ENCODE measurements at places on chromosomes 2 and 18.

DNA sequence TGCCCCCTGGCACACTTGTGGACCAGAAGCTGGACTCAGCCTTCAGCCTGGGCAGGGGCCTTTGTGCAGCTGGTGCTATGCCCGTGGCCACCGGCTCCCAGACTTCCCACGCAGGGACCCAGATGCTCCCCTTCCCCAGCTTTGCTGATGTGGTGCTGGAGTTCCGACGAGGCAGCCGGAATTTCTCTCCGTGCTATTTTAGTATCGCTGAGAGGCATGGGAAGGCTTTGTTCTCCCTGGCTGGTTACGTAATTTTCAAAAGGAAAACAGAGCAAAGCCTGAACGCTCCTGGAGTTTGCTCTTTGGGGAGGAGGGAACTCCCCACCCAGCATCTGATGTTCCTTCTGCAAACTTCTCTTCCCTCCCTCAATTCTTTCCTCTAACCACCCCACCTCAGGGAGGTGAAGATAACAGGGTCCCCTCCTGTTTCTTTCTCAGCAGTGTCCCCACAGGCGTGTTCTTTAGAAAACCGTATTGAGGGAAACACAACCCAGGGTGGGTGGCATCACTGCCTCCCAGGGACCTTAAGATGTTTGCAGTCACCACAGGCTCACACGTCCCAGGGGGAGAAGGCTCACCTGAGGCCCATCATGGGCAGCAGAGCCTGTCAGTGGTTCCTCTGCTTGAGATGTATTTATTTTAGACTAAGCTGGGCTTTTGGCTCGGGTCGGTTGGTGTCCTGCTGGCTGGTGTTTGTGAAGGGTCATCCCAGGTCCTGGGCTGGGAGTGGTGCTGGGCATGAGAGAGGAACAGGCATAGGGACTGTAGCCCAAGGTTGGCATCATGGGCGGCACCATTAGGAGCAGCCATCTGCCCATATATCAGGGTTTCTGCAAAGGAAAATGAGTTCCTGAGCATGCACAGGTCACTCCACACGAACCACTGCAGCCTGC is 95.0 kb downstream of the MAPK4 start:
- DNase-seq, result no peak

GRCh38 chr2:70123051-70123828 is 36.0 kb downstream of the PCBP1 start:
- DNase-seq, result no peak

DNA sequence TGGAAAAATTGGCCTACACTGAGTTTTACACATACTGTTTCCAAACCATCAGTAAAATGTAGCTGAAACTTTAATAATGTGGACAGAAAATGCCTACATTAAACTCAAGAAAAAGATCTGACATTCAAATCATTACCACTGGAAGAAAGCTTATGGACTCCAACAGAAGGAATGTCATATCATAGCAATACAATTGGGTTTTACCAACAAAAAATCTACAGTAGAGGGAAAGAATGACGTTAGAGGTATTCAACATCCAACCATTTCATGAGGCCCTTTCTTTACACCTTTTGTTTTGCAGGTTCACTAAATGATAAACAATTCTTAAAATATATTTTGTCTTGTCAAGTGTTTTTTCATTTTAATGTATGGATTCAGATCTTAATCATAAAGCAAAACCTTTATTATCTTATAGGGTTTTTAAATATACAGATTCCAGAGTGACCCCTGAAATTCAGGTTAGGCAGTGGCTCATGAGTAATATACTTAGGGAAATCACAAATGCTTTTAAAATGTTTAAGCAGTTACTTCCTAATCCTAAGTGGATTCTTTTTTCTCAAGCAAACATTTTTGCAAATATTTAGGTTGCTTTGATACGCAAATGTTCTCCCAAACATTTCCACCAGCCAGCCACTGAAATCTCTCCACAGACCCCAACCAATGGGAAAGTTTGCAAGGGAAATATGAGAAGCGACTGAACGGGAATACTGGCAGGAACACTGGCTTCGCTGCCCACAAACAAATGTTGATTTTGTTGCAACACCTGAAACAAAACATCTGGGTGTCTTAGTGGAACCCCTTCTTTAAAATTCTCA is 168.7 kb downstream of the TCF4 start:
- no peak for DNase-seq

- peak; percentile 42 for DNase-seq
Measured at GRCh38 chr2:96225016-96225533, 16.4 kb upstream of the STARD7 start.

GRCh38 chr2:3706892-3707291 is 3.5 kb downstream of the DCDC2C start:
- DNase-seq, result no peak

- DNase-seq, result no peak
Measured at GRCh38 chr2:224141304-224141703, 102.2 kb upstream of the SERPINE2 start.

GRCh38 chr2:70685771-70686171 is 82.2 kb downstream of the ADD2 start:
- DNase-seq, result no peak

GRCh38 chr2:211860224-211860623 is 678.4 kb downstream of the ERBB4 start:
- DNase-seq, result no peak

GRCh38 chr2:20571644-20572215 is 79.2 kb downstream of the HS1BP3 start:
- DNase-seq, result no peak

GRCh38 chr2:27121906-27122305 is 1.7 kb upstream of the ABHD1 start:
- DNase-seq, result no peak

GRCh38 chr18:24875777-24876176 is 415.3 kb downstream of the HRH4 start:
- DNase-seq, result no peak

GRCh38 chr2:50782543-50782942 is 249.4 kb downstream of the NRXN1 start:
- no peak for DNase-seq

- no peak for DNase-seq
Measured at GRCh38 chr2:178205853-178206521, 11.7 kb downstream of the OSBPL6 start.

DNA sequence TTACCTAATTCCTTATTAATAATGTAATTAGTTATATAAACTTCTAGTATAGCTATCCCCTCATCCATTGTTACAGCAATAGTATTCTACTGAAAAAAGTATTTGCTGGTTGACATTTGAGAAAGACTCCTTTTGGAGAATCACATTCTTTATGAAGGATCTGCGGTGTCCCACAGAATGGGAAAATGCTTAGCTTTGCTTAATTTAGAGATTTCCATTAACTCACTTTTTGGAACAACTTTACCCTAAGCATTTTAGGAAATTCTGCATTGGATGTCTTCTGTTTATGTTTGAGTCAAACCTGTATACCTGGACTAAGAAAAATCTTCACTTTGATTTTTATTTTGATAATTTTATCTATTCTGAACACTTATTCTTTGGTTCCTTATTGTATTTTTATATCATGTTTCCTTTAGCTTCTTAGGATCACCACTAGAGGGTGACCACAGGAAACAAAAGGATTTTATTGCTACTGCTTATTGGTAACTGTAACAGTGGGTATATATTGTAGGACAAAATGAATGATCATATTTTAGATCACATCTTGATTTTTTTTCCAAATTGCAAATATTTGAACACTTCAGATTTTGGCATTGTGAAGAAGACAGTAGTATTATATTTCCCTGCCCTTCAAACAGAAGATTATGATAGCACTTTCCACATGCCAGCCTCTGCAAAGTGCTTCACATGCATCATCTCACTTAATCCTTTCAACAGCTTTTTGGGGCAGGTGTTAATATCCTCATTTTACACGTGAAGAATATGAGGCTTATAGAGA is 79.6 kb downstream of the MIB1 start:
- DNase-seq, result no peak

GRCh38 chr18:32770054-32770665 is 2.7 kb downstream of the KLHL14 start:
- peak; percentile 16 for DNase-seq

GRCh38 chr18:73079920-73080319 is 212.1 kb upstream of the NETO1 start:
- no peak for DNase-seq

DNA sequence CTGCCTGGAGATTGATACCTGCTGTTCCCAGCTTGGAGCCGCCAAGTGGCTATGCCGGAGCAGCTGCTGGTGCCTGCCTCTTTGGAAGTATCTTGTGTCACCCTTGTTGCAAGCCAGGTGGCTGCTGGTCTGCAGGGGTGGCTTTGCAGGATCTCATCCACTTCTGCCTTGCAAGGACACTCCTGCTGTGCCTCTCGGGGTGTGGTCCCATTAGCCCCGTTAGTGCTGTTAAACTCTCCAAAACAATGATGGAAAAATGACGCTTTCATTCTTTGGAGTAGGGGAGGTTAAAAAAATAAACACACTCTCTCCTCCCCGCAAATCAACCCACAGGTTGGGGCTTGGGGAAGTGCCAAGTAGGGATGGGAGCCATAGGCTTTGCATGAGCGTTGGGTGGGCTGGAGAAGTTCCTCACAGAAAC is 352.8 kb downstream of the RNF144A start:
- no peak for DNase-seq

GRCh38 chr18:42807887-42808286 is 307.6 kb downstream of the RIT2 start:
- DNase-seq, result no peak

GRCh38 chr2:17323697-17324096 is 194.5 kb downstream of the RAD51AP2 start:
- DNase-seq, result no peak

- no peak for DNase-seq
Measured at GRCh38 chr2:23480957-23481797, 96.2 kb downstream of the KLHL29 start.

- no peak for DNase-seq
Measured at GRCh38 chr18:72762515-72763122, 105.2 kb downstream of the NETO1 start.

- no peak for DNase-seq
Measured at GRCh38 chr2:238270606-238271005, 17.8 kb downstream of the PER2 start.

- no peak for DNase-seq
Measured at GRCh38 chr2:214742119-214742518, 67.4 kb downstream of the BARD1 start.

DNA sequence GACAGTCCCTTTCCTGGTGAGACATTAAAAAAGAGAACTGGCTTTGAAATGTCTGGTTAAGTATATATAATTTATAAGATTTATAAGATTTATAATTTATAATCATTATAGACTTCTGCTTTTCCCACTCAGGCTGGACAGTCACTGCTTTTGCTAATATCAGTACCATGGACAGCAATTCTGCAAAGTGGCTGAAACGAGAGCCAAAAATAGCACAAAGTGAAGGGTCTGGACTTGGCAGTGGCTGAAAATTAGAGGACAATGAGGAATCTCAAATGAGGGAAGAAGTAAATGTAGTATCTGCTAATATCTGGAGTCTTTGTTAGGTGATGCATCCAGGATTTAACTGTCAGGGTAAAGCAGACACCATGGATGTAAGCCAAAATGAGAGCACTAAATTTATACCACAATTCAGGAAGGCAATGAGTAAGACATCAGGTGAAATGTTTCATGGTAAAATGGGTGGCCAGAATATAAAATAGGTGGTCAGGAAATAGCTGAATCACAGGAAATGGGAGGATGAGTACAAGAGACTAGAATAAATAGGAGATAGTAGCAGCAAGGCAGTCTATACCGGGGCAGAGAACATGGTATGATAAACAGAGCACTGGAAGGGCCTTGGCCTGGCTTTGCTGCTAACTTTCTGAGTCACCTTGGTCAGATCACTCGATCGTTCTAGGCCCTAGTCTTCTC is 39.6 kb upstream of the BOD1L2 start:
- DNase-seq, result no peak

GRCh38 chr2:160205505-160205904 is 5.4 kb upstream of the ITGB6 start:
- DNase-seq, result no peak

GRCh38 chr2:192828947-192829346 is 634.2 kb upstream of the TMEFF2 start:
- peak; percentile 15 for DNase-seq

DNA sequence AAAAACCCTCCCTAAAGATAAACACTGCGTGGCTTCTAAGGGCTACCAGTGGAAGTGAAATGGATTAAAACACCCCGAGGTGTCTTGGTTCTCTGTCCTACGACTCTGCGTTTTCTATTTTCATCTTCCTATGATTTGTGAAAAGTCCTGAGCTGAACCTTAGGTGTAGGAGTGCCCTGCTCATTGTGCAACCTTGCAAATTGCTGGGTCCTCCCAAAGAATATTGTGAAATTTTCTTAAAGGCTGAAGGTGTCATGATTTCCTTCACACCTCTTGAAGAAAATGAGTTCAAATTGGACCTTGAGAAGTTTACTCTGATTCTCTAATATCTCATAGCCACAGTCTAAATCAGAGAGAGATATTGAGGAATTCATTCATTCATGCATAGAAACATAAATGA is 1.8 kb upstream of the SLC19A3 start:
- no peak for DNase-seq

GRCh38 chr2:49843314-49843713 is 689.0 kb upstream of the FSHR start:
- no peak for DNase-seq

DNA sequence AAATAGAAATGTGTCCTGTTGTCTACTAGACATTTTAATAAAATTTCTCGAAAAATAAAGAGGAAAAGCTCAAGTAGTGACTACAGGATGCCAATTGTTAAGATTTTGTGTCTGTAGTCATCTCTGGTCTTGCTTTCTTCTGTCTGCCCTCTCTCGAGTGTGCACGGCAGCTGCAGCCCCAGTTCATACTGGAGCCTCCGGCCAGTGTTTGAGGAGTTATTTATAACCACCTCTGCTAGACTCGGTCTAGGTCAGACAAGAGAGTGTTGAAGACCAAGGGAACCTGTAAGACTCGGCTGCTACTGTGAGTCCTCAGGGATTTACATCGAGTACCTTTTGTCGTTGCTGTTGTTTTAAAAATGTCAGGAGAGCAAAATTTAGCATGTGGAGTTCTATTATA is 810.1 kb upstream of the POU3F3 start:
- DNase-seq, result no peak

DNA sequence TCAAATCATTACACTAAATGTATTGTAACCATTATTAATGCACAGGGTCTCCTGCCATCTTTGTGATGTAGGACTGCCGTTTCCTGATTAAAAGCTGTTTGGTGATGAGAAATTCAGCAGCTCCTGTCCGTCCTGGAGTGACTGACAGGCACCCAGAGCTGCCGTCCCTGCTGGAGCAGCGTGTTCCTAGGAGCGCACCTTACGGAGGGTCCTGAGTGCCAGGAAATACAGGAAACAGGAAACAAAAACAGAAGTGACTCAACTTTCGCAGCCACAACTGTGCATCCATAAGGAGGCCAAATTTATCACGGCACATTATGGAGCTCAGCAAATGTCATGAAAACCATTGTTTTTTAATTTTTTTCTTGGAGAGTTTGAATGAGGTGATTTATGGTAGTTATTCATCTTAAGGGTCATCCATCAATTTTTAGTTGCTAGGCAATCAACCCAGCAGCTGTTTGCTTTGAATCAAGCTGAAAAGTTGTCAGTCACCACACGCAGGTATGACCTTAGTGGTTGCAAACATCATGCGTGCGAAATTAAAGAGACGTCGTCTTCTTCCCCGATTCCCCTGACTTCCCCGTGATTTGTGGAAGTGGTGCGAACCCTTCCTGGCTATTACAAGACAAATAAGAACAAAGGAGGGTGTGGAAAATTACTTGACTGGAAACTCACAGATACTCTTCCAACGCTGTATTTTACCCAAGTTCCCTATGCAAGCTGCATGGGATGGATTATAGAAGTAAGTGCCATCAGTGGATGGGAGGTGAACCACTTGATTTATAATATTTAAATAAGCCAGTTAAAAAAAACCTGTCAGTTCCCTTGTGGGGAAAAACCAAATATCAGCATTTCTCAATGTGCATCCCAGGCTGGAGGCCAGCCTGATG is 19.8 kb downstream of the TSHZ1 start:
- no peak for DNase-seq

Measured in CD4-positive, alpha-beta T cell treated with Interleukin-15 for 1 hour (primary cell).